ENCODE measurements at places on chromosomes 6 and 20.

- DNase-seq, result no peak
These were observed 272.0 kb upstream of the SLC35B3 start for GRCh38 chr6:8707369-8707768.

DNA sequence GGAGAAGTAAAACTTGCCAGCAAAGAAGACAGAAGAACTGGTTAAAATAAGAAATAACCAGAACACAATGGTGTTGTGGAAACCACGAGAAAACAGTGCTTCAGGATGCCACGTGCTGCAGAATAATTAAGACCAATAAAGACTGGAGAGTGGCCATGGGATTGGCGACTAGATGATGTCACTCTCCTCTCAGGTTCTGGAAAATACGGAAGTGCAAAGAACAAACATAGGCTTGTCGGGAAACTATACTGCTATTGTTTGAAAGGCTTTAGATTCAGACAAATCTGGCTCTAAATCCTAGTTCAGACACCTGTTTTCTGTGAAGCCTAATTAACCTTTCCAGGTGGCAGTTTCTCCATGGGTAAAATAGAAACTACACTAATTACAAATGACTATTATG lies 138.4 kb upstream of the STXBP5 start:
- DNase-seq, result no peak

DNA sequence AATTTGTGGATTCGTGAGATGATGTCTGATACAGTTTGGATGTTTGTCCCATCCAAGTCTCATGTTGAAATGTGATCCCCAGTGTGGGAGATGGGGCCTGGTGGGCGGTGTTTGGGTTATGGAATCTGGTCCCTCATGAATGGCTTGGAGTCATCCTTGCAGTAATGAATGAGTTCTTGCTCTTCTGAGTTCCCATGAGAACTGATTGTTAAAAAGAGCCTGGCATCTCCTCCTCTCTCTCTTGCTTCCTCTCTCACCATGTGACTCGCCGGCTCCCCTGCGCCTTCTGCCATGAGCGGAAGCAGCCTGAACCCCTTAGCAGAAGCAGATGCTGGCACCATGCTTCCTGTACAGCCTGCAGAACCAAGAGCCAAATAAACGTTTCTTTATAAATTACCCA lies 30.5 kb upstream of the RPP40 start:
- DNase-seq, result no peak

DNA sequence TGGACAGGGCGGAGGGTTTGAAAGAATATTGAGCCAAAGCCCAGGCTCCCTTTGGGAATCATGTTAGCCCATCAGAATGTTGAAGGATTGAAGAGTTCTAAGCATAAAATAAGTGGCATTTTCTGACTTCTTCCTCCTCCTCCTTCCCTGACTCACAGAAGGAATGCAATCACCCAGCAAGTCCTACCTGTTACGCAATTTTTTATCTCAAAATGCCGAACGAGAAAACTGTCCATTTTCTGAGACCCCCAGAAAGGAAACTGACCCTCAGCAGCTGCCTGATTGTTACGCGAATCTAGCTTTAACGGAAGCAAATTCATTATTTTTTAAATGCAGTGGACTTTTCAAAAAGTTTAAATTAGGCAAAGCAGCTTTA lies 4.7 kb upstream of the DNAJC5 start:
- no peak for DNase-seq

DNA sequence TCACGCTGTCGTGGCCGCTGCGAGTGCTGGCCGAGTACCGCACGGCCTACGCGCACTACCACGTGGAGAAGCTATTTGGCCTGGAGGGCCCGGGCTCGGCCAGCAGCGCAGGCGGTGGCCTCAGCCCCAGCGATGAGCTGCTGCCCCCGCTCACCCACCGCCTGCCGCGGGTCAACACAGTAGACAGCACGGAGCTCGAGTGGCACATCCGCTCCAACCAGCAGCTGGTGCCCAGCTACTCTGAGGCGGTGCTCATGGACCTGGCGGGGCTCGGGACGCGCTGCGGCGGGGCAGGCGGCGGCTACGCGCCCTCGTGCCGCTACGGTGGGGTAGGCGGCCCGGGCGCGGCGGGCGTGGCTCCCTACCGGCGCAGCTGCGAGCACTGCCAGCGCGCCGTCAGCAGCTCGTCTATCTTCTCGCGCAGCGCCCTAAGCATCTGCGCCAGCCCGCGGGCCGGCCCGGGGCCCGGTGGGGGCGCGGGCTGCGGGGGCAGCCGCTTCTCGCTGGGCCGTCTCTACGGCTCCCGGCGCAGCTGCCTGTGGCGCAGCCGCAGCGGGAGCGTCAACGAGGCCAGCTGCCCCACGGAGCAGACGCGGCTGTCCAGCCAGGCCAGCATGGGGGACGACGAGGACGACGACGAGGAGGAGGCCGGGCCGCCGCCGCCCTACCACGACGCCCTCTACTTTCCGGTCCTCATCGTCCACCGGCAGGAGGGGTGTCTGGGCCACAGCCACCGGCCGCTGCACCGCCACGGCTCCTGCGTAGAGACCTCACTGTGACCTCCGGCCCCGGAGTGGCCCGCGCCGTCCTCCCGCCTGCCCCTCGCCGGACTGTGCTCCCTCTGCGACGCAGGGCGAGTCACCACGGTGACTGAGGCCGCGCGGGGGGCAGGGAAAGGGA lies 5.7 kb downstream of the TMEM151B start:
- no peak for DNase-seq

DNA sequence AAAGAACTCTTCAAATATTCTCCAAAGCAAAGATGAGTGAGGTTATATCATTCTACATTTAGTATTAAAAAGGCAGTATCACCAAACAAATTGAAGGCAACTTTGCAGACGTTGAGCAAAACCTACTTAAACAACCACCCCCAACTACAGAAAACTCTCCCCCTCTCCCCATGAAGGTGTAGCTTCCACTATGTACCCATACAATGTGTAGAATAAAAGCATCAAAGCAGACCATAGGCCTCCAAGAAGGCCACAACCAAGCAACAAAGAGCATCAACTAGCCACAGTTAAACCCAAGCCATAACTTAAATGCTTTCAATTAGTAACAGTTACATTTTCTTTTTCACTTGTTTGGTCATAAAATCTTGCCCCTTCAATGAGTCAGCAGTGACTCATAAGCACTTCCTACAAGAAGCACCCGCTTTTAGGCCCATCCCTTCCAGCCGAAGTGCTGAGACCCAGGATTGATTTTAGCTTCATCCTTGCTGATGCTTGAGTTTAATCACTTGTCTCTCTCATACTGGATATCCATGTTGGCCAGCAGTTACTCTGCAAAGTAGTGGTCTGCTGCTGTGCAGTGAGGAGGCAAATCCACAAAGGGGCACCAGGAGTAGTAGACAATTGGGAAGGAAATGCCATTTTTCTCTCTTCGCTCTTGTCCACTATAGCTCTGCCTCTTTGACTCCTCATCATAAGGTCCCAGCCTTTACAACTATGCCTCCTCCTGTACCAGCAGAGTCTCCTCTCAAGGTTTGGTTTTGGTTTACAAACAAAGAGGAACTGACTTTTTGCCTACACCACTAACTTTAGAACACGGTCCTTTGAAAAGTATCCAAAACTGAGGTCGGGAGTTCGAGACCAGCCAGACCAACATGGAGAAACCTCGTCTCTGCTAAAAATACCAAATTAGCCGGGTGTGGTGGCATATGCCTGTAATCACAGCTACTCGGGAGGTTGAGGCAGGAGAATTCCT lies 8.4 kb upstream of the NUP153 start:
- DNase-seq, result peak; percentile 88

GRCh38 chr6:80480421-80481157 lies 374.1 kb downstream of the BCKDHB start:
- peak; percentile 48 for DNase-seq

GRCh38 chr20:18497603-18498002 lies 578 bp upstream of the RBBP9 start:
- no peak for DNase-seq

- DNase-seq, result no peak
These were observed 153.2 kb upstream of the PRND start for GRCh38 chr20:4568361-4568959.

DNA sequence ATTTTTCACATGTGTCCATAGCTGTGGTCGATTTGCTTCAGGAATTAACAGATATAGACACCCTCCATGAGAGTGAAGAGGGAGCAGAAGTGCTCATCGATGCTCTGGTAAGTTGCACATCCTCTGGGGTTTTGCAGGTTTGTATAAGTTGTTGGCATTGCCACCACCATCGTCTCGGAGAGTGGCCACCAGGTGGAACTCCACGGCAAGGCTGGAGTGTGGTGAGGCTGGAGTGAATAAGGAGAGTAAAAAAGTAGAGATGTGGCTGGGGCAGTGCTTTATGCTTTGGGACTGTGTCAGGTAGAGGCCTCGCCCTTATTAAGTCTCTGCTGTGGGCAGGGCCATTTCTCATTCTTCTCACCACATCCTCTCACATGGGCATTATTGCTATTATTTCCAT lies 63.7 kb downstream of the CTNNBL1 start:
- DNase-seq, result no peak

- DNase-seq, result no peak
These were observed 291.8 kb downstream of the LRFN2 start for GRCh38 chr6:40295251-40295950.

DNA sequence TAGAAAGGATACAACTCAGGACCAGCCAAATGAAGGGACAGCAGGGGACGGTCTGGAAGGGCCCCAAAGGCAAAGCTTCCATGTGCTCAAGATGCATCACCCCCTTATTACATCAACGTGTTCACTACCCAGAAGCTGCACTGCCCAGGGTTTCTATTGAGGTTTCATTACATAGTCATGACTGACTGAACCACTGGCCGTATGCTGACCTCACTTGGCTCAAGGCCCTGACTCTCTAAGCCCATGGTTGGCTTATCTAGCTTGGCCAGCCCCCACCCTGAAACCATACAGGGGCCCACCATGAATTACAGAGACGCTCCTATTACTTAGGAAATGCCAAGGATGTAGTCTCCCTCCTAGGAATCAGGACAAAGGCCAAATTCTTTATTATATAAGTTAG lies 179.4 kb downstream of the FOXC1 start:
- no peak for DNase-seq

GRCh38 chr20:54794874-54795273 lies 319.5 kb downstream of the DOK5 start:
- DNase-seq, result no peak

DNA sequence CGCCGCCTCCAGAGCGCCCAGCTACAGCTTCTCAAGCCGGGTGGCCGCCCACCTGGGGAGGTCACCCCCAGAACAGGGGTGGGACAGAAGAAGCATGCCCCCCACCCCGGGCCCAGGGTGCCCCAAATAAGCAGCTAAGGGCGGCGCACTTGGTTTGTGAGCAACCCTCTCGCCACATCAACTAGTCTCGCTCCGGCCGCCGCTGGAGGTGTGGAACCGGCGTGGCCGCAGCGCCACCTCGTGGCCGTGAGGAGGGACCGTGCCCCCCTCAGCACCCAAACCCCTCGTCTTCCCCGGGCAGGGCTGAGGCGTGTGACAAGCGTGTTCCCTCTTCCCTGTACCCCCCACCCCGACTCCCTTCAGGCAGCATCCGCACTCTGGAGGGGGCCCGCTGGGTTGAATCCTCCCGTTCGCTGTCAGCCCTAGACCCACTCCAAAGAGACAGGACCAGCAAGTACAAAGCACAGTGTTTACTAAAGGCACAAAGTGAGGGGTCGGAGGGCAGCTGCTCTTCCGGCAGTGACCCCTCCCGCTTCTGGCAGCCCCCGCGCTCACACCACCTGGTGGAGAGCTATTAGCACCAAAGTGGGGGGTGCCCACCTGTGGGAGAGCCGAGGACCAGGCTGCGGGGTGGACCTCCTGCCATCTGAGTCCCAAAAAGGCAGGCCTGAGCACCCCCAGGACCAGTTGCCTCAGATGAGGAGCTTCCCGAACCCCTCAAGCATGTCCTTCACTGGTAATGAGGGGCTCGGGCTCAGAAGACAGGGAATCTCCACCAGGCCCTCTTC lies 45.4 kb downstream of the MDFI start:
- DNase-seq, result peak; percentile 94

DNA sequence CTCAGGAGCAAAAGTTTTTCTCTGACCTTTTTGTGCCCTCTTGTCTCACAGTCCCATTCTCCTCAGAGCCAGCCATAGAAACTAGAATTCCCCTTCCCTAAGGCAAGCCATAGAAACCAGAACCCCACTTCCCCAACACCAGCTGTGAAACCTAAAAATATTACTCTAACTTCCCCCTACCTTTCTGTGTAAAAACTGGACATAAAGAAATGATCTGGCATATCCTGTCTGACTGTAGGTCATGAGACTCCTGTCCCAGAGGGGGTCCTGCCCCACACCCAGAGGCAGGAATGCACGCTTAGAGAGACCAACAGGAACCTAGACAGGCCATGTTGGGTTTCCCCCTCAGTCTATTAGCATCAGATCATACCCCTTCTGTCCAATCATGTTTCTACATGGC lies 140.6 kb upstream of the SLC22A16 start:
- no peak for DNase-seq

- no peak for DNase-seq
These were observed 12.8 kb downstream of the FASTKD5 start for GRCh38 chr20:3146732-3147341.

- DNase-seq, result peak; percentile 94
These were observed 88.6 kb upstream of the TGM3 start for GRCh38 chr20:2206957-2207769.

DNA sequence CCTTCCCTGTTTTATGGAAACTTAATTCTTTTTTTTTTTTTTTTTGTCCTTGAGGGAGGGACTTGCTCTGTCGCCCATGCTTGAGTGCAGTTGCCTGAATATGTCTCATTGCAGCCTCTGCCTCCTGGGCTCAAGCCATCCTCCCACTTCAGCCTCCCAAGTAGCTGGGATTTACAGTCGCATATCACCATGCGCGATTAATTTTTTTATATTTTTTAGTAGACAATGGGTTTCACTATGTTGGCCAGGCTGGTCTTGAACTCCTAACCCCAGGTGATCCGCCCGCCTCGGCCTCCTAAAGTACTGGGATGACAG lies 654 bp downstream of the TMEM14C start:
- DNase-seq, result no peak

GRCh38 chr6:4474810-4475209 lies 301.4 kb upstream of the CDYL start:
- DNase-seq, result no peak

- DNase-seq, result no peak
These were observed 47.4 kb downstream of the CYP39A1 start for GRCh38 chr6:46605091-46605797.

- peak; percentile 82 for DNase-seq
These were observed 14.0 kb downstream of the UST start for GRCh38 chr6:148760568-148761526.

- peak; percentile 43 for DNase-seq
These were observed 5.1 kb downstream of the DEF6 start for GRCh38 chr6:35302604-35303241.

- no peak for DNase-seq
These were observed 33.1 kb downstream of the MYLIP start for GRCh38 chr6:16162003-16162402.

DNA sequence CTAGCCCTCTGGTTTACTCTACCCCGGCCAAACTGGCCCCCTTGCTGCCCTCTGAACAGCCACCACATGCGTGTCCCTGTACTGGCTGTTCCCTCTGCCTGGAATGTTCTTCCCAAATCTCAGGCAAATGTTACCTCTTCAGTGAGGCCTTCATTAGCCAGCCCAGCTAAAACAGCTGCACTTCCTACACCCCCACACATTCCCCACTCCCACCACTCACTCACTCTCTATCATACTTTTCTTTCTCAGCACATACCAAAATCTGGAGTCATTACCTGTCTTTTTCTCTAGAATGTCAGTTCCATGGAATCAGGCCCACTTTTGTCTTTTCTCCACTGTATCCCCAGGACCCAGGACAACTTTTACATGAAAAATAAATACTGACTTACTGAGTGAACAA lies 401.2 kb upstream of the SULF2 start:
- DNase-seq, result no peak

All from GM03348 (cell line).